ENCODE measurements at places on chromosomes 4 and X.
A peak's percentile ranks its signal among the peaks of the same experiment; 100 is the strongest.

GRCh38 chrX:17987783-17988182 lies 126.7 kb upstream of the RAI2 start:
- DNase-seq, result peak; percentile 23

DNA sequence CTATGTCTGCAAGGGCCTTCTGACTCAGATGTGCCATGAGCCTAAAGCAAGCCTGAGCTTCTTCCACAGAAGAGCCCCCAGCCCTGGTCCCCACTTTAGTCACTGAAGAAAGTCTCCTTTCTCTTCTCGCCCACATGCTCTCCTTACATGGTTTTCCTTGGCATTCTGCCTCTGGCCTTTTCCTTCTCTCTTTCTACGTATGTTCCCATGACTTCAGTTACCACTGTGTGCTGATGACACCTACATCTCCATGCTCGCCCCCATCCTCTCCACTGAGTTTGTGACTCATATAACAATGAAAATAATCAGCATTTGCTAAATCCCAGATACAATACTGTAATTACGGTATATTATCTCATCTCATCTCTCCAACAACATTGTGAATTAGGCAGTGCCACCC lies 149.3 kb downstream of the AMMECR1 start:
- no peak for DNase-seq

DNA sequence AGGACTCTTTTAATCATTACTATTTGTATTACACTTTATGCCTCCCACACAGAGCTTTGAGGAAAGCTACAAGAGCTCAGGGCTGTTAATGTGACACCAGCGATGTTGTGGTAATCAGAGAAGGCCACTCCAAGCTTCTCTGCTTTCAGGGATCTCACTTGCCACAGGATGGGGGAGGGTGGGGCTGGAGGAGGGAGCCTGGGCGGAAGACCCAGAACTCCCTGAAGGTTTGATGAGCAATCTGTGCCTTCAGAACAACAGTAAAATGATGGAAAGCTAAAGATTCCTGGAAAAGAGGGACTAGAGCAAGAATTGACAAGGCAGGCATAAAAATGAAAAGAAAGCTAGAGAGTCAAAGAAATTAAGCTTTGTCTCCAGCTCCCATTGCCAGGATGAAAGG lies 75.6 kb downstream of the MAML3 start:
- DNase-seq, result no peak

- no peak for DNase-seq
Measured at GRCh38 chr4:66034671-66035070, 364.4 kb upstream of the EPHA5 start.

DNA sequence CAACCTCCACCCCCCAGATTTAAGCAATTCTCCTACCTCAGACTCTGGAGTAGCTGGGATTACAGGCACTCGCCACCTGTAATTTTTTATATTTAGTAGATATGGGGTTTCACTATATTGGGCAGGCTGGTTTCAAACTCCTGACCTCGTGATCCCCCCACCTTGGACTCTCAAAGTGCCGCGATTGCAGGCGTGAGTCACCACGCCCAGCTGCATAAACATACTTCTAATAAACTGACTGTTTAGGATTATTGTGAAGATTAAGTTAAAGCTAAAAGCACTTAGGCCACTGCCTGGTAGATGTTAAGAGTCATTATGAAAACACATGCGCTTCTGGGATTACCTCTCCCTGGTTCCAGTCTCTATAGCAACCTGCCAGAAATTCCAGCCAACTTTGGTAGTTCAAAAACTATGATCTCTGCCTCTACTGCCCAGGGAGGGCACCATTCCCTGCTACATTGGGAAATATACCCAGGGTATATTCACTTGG lies 30.2 kb upstream of the GRIA3 start:
- DNase-seq, result no peak

DNA sequence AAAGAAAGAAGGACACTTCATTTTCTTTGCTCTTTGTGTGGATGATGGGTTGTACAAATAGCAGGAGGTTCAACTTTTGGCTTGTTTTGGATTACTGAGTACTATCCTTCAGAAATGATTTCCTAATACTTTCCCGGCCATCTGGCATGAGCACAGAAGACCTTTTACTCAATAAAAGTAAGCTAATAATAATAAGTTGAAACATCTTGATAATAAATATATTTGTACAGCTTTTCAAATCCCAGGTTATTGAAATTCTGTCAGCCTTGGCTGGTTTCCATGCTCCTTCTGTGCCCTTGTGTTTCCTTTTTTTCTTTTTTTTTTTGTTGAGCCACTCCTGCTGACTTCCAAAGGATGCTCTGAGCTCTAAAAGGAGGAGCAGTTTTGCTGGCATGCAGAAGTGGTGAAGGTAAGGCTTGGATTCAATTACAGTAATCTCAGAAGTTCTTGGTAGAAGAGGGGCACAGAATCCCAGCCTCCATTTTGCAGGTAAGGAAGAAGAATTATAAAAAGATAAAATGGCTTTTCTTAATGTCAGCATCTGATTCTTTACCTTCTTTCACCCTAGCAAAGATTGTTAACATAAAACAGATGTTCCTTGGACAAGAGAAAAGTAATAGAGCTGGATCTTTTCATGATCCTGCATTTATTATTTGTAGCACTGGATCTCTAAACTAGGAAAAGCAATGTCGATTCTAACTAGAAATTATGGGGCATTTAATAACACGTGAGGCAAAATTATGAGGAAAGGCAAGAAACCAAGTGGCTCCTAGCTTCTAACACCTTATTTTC lies 31.9 kb downstream of the REPS2 start:
- no peak for DNase-seq

- peak; percentile 9 for DNase-seq
Measured at GRCh38 chrX:73563738-73564068, 706 bp downstream of the CHIC1 start.

DNA sequence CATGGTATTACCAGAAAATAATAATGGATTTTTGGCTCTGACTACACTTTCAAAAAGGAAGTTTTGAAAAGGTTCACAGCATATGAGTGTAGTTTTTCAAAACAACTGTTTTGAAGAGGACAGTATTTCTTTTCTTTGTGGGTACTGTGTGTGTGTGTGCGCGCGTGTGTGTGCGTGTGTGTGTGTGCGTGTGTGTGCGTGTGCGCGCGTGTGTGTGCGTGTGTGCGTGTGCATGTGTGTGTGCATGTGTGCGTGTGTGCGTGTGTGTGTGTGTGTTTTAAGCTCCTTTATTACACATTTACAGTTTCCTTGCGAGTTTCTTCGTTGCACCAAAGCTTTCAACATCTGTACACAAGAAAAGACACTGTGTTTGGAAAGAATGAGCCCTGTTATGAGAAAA lies 755.4 kb downstream of the SH3BGRL start:
- DNase-seq, result no peak

DNA sequence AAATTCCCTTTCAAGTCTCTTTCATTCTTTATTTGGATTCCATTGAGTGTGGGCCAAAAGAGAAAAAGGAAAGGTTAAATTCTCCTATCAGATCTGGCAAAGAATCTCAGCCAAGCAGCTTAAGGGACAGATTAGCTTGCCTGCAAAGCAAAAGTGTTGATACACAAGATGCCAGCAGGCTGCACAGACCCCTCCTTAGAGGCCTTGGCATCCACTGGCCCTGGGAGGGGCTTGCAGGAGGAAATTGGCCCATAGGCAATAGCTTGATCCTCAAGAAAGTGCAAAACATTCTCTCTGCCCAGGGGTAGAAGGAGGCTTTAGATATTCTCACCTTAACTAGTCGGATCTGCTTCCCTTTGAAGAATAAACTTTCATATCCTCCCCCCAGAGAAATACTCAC lies 300.4 kb upstream of the CPEB2 start:
- no peak for DNase-seq

- no peak for DNase-seq
Measured at GRCh38 chr4:77745792-77746191, 73.4 kb downstream of the CNOT6L start.

DNA sequence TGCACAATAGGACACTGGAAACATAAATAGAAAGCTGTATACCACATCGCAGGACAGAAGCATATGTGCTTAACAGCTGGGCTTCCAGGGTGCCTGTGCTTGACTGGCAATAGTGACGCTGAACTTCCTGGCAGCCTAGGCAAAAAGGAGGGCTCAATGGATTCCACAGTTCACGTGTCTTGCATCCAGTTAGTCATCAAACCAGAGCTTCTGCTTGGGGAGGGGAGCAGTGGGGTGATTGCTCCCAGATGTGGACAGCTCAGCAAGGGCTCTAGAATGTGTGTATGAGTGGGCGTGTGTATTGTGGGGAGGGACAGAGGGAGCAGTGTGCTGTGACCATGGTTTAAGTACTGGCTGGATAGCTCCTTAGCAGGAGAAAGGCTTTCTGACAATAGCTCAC lies 2.3 kb downstream of the PRRG3 start:
- no peak for DNase-seq

DNA sequence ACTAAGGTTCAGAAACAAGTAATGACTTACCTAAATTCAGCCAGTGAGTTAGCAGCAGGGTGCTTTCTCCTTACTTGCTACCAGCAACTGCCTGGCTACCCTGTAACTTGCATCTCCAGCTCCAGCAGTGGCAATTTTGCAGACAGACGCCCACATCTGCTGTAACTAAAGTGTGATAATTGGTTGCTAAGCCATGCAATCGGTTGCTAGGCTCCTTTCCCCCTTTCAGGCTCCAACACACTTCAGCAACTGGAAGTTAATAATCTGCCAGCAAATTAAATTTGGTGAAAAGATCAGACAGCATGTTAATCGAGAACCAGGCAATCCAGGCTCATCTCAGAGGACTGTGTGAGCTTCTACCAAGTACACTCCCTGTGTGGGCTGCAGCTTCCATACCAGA lies 24.2 kb upstream of the ARHGEF9 start:
- DNase-seq, result no peak

DNA sequence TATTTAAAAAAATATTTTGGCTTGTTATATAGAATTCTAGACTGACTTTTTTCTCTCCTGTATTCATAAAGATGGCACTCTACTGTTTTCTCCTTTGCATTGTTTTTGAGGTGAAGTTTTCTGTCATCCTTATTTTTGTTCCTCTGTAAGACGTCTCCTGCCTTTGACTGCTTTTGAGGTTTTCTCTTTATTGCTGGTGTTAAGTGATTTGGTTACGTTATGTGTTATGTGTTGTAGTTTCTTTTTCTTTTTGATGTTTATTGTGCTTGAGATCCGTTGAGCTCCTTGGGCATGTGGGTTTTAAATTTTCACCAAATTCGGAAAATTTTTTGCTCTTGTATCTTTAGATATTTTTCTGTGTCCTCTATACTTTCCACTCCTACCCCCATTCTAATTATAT lies 50.0 kb downstream of the KDM6A start:
- no peak for DNase-seq

GRCh38 chrX:96621811-96622210 lies 62.8 kb upstream of the DIAPH2 start:
- no peak for DNase-seq

GRCh38 chr4:10161840-10162239 lies 45.2 kb upstream of the WDR1 start:
- peak; percentile 72 for DNase-seq
